ENCODE measurements at places on chromosomes 7 and 10.

DNA sequence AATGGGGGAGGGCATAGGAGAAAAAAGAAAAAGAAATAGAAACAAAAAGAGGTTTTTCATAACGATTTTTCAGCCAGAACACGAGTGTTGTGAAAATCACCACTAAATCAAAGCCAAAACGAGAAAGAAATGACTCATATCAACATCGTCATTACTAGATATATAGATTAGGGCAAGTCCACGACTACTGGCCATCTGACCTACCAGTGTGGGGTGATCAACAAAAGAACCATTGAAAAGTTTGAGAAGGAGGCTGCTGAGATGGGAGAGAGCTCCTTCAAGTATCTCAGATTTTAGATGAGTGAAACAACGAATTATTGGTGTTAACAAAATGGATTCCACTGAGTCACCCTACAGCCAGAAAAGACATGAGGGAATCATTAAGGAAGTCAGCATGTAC is 33.5 kb upstream of the ABCB5 start:
- no peak for DNase-seq

DNA sequence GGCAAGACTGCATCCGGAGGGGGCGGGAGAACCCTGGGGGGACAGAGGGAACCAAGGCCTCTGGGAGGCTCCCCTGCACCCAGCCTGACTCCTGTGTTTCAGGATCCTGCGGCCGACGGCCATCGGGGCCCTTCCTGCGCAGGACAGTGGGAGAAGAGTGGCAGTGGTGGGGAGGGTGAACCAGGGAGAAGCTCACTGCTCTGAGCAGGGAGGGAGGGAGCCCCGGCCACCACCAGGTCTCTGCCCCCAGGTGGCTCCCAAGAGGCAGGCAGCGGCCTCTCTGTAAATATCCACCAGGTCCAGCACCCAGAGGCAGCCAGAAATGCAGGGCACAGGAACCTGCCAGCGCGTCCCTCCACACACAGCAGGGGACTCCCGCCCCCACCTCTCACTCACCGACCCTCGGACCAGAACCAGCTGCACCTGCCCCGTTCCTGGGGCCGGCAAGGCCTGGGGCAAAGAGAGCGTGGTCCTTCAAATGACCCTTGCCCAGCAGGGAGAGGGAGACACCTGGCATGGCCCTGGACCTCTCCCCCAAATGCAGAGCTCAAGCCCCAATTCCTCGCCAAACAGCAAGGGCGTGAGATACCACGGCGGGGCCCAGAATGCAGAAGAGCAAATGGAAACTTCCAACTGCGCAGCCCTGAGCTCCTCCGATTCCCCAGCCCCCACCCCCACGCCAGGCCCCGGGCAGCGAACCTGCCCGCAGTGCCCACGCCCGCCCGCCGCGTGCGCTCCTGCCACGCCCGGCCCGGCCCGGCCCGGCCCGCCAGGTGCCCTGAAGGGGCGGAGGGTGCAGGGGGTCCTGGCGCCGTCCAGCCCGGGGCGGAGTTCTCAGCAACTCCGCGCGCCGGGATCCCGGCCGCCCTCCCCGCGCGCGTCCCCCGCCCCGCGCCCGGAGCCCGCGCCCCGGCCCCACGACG is 805 bp downstream of the RASGEF1A start:
- DNase-seq = no peak

GRCh38 chr7:78703391-78703790 is 750.1 kb downstream of the MAGI2 start:
- no peak for DNase-seq

GRCh38 chr10:125145636-125146035 is 14.7 kb downstream of the CTBP2 start:
- DNase-seq = no peak

- DNase-seq = no peak
These were observed 75.8 kb downstream of the LARP4B start for GRCh38 chr10:855671-856070.

DNA sequence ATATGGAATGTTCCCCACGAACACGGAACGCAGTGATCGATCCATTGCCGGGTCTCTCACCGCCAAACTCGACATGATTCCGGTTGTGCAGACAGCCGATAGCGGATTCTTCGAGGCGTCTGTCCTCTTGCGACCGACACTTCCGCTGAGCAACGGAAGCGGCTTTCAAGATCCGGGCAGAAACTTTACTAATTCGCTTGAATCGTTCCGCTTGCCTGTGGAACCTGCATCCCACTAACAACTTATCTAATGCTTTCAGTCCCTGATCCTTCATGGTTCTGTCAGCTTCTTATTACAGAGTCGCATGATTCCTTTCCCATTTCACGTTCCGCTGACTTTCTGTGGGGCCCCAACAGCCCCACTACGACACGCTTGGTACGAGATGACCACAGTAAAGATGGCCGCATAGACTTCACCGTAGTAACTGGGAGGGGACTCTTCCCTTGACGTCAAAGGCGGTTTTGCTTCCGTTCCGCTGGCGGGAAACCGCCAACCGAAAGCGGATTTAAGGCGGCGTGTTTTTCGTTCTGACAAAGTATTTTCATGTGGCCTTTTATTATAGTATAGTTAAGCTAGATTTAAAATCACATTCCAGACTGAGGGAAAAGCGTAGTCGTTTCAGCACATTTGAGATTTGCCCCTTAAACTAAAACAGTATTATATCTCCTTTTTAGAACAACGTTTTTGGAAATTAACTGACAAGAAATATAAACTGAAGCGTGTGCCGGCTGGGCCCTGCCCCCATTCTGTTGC is at the start of gene CSTF2T:
CSTF2T (minus strand) TSS at position 121 of the 753 bp plus-strand sequence; CDS start at position 75, 46 bp downstream.
- peak; percentile 94 for DNase-seq

GRCh38 chr10:7933757-7934156 is 115.5 kb downstream of the TAF3 start:
- DNase-seq = no peak

- no peak for DNase-seq
These were observed 60.8 kb upstream of the NPTX2 start for GRCh38 chr7:98556288-98556687.

GRCh38 chr10:86583983-86584382 is 62.4 kb upstream of the WAPL start:
- DNase-seq = no peak

- no peak for DNase-seq
These were observed 587.9 kb downstream of the PHTF2 start for GRCh38 chr7:78386520-78386919.
